Natural killer cell treated with Interleukin-12 subunit alpha and Interleukin-12 subunit beta and Interleukin-15 and Interleukin-18, amount 100 ng/mL, for 72 hours (primary cell): ENCODE measurements at places on chromosomes 6 and 20. TPM values are rescaled to one million over a fixed set of nuclear protein-coding genes. Genes with fewer than 3 reads are reported as not detected.

The IL17F gene
- total RNA-seq, result 56.3 TPM

The VGLL2 gene
- not detected for total RNA-seq

- DNase-seq, result no peak
Observed at GRCh38 chr6:162200041-162200440, 527.5 kb downstream of the PRKN start.

DNA sequence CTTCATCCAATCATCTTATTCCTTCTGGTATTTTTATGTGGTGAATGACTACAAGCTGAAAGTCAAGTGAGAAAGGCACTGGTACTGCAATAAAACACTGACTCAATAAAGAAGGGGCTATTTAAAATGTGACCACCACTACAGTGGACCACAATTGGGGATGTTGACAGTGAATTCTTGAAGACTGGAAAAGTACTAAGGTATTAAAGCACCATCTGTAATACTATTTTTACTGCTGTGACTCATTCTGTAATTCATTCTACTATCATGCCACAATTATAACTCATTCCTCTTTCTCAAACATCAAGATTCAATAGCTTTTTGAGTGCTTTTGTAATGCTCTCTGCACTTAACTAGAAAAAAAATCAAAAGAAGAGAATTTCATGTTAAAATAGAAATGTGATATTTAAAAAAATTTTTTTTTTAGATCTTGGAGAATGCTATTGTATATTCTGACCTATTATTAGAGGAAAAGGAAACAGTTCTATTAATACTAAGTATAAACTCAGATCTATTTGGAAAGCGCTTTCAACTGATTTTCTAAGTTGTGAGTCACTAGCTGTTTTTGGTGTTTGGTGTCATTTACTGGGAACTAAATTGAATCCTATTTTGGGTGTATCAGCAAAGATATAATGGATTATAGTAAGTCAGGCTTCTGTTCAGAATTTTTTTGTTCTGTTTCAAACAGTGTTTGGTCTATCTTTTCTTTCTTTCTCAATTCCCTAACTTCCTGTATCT, 104.7 kb upstream of the TMEM170B start:
- no peak for DNase-seq

GRCh38 chr6:10873374-10873773, 8.5 kb downstream of the GCM2 start:
- DNase-seq, result no peak

- no peak for DNase-seq
Observed at GRCh38 chr6:124956018-124956417, 6.2 kb upstream of the RNF217 start.

- DNase-seq, result no peak
Observed at GRCh38 chr6:50600280-50600679, 113.0 kb upstream of the TFAP2D start.

- no peak for DNase-seq
Observed at GRCh38 chr6:47258724-47259347, 50.9 kb downstream of the TNFRSF21 start.
